Fibroblast of gingiva (primary cell): ENCODE measurements at places on chromosomes 4 and X.

DNA sequence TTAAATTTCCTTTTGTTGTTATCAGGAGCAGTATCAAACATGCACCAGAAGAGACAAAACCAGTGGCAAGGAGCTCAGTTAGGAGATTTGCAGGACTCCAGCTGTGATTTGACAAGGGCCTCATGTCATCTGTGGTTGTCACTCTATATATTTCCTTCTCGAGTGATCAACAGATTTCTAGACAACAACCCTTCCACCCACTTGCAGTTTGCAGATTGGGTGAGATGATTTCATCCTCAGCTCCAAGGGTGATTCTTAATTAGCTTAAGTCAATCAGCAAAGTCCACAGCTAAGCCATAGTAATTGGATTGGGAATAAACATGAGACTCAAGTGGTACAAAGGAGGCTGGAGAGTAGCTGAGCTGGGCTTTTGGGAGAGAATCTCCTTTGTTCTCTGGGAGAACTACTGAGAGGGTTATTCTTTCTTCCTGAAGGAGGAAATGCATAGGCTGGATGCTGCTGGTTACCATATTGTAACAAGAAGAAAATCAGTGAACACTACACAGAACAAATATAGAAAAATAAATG is 192.8 kb downstream of the PPARGC1A start:
- no peak for DNase-seq

GRCh38 chr4:86972997-86973396 is 38.2 kb downstream of the AFF1 start:
- DNase-seq = no peak

DNA sequence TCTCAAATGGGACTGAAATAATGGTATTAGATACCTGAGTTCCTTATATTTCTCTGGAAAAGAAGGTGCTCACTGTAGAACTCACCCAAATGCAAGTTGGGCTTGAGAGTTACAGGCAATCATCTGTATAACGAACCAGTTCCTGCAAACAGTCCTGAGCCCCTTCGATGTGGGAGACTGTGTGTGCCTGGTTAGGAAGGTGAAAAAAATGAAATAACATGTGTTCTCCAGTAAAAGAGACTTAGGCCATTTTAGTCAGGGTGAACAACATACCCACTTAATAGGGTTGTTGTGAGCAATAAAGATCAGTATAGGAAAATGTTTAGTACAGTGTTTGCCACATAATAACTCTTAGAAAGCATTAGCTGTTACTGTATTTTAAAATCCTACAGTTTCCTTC is 23.4 kb downstream of the STIM2 start:
- no peak for DNase-seq

DNA sequence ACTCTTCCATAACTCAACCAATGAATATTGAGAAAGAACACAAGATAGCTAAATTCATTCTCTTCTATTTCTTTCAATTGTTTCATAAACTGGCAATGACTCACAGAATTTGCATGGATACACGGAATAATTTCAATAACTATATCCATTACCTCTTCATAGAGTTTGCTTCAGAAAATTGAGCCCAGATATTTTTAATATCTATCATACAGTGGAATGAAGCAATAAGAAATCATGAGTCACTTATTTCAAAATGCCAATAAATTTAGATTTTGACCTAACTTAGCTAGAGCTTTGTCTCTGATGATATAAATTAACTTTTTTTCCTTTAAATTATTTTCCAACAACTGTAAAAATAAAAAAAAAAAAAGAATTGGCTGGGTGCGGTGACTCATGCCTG is 22.2 kb upstream of the MANBA start:
- DNase-seq = peak; percentile 68

DNA sequence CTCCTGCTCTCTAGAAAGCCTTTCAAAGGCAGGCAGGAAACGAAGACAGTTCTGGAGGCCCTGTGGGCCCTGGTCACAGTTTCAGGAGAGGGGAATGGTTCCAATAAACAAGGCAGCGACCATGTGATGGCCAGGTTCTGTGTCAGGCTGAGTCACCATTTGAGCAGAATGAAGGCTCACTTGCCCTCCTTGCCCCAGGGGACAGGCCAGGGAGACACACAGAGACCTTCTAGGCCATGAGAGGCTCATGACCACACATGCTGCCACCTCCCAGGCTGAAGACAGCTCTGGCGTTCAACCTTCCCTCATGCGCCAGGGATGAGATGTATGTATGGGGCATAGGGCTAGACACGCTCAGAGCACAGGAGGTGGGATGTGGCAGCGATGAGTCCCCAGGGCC is 22.9 kb upstream of the TRIM2 start:
- no peak for DNase-seq

GRCh38 chrX:118702741-118703140 is 24.7 kb upstream of the IL13RA1 start:
- no peak for DNase-seq

DNA sequence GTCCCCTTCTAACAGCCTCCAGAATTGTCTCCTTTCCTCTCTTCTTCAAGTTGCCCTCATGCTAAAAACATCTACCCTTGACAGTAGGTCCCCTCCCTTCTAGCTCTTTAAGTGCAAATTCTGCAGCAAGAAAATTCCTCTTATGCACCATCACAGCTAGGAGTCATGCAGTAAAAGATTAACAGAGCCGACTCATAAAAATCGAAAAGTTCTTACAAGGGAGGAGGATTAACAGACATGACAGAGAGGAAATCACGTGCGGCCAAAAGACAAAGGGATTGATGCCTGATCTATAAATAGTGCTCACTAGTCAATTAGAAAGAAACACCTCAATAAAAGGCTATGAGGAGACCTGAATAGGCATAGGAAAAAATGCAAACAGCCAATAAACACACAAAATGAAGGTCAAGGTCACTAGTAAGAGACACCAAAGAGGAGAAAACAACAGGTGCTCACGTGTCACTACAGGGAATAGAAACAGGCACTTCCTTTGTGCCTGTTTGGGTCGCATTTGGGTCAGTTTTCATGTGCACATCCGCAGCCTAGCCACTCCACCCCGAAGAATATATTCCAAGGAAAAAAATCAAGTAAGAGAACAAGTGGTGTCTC is 3.4 kb downstream of the RNF212 start:
- no peak for DNase-seq

- DNase-seq = no peak
Measured at GRCh38 chr4:1021386-1022050, 10.1 kb downstream of the FGFRL1 start.

DNA sequence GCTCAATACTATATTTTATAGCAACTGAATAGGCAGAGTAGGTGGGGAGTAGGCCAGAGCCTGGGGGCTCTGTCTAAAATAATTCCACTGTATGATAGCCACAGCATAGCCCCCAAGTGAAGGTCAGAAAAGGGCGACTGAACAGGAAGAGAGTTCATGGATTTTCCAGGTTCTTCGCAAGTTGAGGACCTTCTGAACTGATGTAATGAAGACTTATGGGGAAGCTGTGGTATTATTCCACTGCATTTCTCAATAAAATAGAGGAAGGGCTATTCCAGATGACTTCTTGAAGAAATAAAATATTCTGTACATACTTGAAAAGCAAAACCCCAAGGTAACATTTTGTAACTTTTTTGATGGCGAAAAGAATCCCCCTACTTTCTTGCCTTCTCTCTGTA is 231.4 kb upstream of the GPC4 start:
- no peak for DNase-seq

DNA sequence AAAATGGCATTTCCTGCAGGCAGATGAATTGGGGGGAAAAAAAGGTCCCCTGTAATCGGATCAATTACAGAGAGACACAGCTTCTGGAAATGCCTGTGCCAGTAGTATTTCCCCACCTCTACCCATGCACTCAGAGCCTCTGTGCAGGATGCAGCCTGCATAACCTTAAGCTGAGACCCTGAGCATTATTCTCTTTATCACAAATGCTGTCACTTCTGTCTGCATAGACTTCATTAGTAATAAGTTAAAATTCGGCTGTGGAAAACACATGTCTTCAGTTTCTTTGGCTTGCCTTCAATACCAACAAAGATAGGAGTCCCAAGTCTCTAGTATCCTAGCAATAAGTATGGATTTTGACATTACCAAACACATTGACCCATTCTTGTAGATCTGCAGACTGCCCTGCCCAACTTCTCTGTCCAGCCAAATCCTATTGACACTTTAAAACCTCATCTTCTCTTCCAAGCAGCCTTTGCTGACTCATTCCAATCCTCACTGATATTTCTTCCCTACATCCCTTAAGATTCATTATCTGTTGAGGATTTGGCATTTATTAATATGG is 70.8 kb downstream of the LUZP4 start:
- DNase-seq = peak; percentile 34

GRCh38 chr4:148716431-148717052 is 274.3 kb upstream of the NR3C2 start:
- no peak for DNase-seq
